Activated CD4-positive, alpha-beta memory T cell treated with anti-CD3 and anti-CD28 coated beads for 36 hours (primary cell): ENCODE measurements at places on chromosomes 12 and 14. TPM values are rescaled to one million over a fixed set of nuclear protein-coding genes. Genes with fewer than 3 reads are reported as not detected.

The KRT4 gene
- not detected for total RNA-seq

The PUS1 gene
- 48.6 TPM for total RNA-seq

The CACNA1C gene
- total RNA-seq, result 0.07 TPM

The USP30 gene
- 11.8 TPM for total RNA-seq

The NANOG gene
- not detected for total RNA-seq

The TAS2R31 gene
- 1.1 TPM for total RNA-seq

The DPPA3 gene
- not detected for total RNA-seq

The EXOC3L4 gene
- total RNA-seq, result not detected

The FGF6 gene
- not detected for total RNA-seq

The AVPR1A gene
- not detected for total RNA-seq

The TMEM253 gene
- not detected for total RNA-seq

The CLBA1 gene
- total RNA-seq, result 1.2 TPM

The TBC1D30 gene
- not detected for total RNA-seq

The PZP gene
- not detected for total RNA-seq

The FAIM2 gene
- total RNA-seq, result 2.1 TPM

The EPYC gene
- not detected for total RNA-seq

The KDM5A gene
- total RNA-seq, result 63.5 TPM

The CNTN1 gene
- not detected for total RNA-seq

The CRIP2 gene
- 2.7 TPM for total RNA-seq

The IL26 gene
- 2.0 TPM for total RNA-seq

The C14orf39 gene
- total RNA-seq, result not detected

The CCDC184 gene
- 0.40 TPM for total RNA-seq

The IL23A gene
- total RNA-seq, result 48.5 TPM

The CLEC4C gene
- total RNA-seq, result not detected

The PROX2 gene
- total RNA-seq, result 0.33 TPM

The TAS2R13 gene
- not detected for total RNA-seq

The TEX52 gene
- total RNA-seq, result 0.19 TPM

The OR6C2 gene
- not detected for total RNA-seq

The MSI1 gene
- 1.5 TPM for total RNA-seq

The TMEM229B gene
- total RNA-seq, result 0.93 TPM

The CTSG gene
- not detected for total RNA-seq

The FOXA1 gene
- total RNA-seq, result 0.19 TPM

The NPFF gene
- not detected for total RNA-seq

The RPGRIP1 gene
- not detected for total RNA-seq

The MTRFR gene
- total RNA-seq, result 28.4 TPM

The TBK1 gene
- 23.4 TPM for total RNA-seq
